ENCODE measurements at places on chromosomes 4 and X. TPM values are rescaled to one million over a fixed set of nuclear protein-coding genes. Genes with fewer than 3 reads are reported as not detected.

The XG gene
- not detected for polyA plus RNA-seq

The COX7B gene
- polyA plus RNA-seq: 1,602 TPM

The DDX60 gene
- 0.27 TPM for polyA plus RNA-seq

The SHROOM2 gene
- not detected for polyA plus RNA-seq

The NEXMIF gene
- polyA plus RNA-seq: not detected

The FAT1 gene
- polyA plus RNA-seq: 12.2 TPM

The TMSB15C gene
- not detected for polyA plus RNA-seq
